ENCODE measurements at places on chromosomes 5 and 9.
A peak's percentile ranks its signal among the peaks of the same experiment; 100 is the strongest.

- no peak for DNase-seq
These were observed 49.7 kb downstream of the PTBP3 start for GRCh38 chr9:112283582-112284253.

DNA sequence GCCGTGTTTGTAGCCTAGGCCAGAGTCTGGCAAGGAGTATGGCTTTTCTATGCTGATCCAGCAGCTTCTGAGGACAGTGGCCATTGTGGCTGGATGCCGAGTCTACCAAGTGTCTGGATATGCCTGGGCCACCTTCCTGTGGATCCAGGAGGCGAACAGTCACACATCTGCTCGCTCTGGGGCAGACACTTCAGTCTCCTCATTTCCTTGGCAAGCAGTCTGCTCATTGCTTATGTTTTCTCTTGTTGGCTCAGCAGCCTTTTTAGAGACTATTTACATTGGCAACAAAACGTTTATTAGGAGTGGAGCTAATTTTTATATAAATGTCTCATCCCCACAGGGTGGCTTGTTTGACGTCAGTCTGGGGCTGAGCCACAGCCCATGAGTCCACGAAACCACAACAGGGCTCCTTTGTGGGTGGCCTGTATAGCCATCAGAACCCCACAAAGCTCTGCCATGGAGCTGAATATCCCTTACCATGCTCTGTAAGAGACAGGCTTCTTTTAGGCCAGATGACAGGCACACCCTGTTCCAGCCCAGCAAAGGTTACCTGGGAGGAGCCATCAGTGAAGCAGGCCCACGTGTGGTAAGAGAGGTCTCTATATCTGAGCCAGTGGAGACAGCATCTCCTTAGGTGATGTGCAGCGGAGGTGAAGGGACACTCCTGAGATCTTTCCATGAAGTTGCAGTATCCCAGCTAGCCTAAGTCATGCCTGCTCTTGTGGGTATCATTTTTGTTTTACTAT, 221.7 kb downstream of the DIRAS2 start:
- DNase-seq, result no peak

DNA sequence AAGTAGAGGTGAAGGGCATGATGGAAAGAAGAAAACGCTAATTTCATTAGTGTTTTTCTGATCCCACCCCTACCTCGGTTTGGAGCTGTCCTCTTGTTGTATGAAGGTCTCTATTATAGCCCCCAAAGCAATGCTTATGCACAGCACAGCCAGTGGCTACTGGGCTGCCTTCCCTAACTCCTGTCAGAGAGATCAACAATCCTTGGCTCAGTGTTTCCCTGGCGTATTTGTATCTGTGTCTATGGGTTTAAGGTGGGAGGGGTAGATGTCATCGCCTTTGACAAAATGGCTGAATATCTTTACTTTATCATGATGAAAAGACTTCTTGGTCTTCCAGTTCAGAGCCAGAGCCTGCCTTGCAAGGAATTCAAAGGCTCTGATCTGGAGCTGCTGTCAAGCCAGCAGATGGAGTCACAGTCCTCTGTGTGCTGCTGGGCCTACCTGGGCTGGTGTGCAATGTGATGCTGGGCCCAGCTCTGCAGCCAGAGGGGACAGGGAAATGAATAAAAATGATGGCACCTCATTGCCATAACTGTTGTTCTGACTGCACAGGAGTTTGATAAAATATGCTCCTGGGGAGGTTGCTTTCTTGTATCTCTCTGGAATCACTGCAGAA, 20.1 kb upstream of the HSPA9 start:
- DNase-seq, result no peak

GRCh38 chr5:169814522-169814921, 165.8 kb downstream of the INSYN2B start:
- no peak for DNase-seq

- peak; percentile 92 for DNase-seq
These were observed 41.6 kb upstream of the ZNF300 start for GRCh38 chr5:150946351-150946905.

DNA sequence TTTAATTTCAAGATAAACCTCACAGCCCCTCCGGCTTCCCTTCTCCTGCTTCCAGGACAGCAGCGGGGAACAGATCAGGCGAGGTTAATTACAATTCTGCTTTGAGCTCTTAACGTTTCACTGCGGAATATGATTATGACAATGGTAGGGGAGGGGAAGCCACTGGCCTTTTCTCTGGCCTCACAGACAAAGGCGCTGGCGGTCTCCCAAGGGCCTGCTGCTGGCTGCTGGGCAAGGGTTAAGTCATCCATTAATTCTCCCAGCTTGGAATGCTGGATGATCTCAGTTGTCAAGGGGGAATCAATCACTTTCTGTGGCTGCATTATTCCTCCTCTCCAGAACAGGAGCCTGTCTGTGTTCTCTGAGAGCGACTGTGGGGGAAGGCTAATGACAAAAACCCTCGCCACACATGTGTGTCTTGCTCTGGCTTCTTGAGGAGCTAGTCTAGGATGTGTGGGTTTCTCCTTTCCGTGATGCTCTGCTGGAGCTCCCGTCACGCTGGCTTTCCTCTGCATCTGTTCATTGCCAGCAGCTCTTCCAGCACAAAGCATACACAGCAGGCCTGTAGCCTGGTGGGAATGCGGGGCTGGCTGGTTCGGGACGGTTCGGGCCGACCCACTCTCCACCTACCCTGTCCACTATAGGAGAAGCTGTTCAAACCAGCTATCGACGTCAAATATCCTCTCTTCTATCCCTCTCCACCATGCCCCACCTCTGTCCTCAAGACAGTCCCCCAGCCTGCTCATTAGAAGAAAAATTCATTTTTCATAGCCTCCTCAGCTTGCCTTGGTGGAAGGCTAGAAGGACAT, 82.8 kb downstream of the DCP2 start:
- DNase-seq, result peak; percentile 50

- DNase-seq, result peak; percentile 91
These were observed 613 bp upstream of the TMEM267 start for GRCh38 chr5:43484106-43484849.

- no peak for DNase-seq
These were observed 26.7 kb downstream of the PWWP2A start for GRCh38 chr5:160092514-160092913.

GRCh38 chr5:139294374-139295165, 1.0 kb downstream of the MATR3 start:
- DNase-seq, result peak; percentile 87

DNA sequence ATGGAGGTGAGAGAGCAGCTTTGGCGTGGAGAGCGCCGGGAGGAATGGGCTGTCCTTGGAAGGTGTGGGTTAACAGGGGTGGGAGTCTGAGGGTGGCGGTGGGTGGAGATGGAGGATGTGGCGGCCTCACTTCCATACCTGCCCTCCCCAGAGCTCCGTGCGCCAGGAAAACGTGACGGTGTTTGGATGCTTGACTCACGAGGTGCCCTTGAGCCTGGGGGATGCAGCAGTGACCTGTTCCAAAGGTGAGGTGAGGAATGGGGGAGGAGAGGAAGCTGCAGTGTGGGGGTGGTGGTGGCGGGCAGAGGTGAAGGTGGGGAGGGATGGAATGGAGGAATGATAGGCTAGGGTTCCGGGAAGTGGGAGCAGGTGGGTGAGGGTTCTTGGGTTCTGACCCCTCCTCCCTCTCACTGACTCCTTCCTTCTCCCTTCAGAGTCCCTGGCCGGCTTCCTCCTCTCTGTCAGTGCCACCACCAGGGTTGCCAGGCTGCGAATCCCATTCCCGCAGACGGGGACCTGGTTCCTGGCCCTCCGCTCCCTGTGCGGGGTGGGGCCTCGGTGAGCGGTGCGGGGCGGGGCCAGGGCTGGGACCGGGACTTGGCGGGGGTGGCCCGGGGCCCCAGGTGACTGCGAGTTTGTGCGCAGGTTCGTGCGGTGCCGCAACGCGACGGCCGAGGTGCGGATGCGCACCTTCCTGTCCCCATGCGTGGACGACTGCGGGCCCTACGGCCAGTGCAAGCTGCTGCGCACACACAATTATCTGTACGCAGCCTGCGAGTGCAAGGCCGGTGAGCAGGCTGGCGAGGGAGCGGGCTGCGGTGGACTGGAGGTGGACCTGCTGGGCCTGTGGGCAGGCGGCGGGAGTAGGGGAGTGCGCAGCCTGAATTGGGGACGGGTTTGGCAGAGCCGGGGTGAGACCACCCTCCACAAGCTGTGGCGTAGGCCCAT, 17.1 kb downstream of the TMEM8B start:
- no peak for DNase-seq

DNA sequence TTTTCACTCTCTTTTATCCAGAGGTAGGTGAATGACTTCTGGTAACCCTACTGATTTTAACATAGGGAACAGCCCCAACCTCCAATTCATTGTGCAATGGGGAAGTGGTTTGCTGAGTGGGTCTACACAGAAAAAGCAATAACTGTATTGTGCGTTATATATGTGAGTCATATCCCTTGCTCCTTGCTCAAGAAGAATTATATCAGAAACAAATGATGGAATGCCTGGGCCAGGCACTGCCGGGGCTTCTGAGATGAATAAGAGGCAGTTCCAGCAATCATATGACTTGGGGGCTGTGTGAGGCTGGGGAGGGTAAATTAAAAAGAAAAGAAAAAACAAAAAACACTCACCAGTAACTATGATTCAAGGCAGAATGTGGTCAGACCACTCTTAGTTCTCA, 79.2 kb upstream of the ABCA1 start:
- DNase-seq, result peak; percentile 17

GRCh38 chr9:4865681-4866080, 72.9 kb downstream of the RCL1 start:
- DNase-seq, result no peak

- no peak for DNase-seq
These were observed 168.4 kb downstream of the TTLL11 start for GRCh38 chr9:121924700-121925099.

DNA sequence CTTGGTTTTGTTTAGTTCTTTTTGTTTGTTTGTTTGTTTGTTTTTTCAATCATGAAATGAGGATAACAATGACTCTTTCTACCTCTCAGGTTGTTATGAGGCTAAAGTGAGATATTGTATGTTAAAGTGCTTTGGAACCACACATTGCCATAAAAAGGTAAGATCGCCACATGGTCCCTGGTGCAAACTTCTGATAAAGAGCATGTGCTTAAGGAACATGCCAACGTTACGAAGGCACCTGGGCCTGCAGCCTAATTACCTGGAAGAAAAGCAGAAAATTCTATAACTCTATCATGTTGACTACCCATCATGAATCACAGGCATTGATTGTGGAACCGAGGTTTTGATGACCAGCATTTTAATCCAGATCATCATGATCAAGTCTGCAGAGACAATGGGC, 151.8 kb downstream of the DROSHA start:
- DNase-seq, result no peak

DNA sequence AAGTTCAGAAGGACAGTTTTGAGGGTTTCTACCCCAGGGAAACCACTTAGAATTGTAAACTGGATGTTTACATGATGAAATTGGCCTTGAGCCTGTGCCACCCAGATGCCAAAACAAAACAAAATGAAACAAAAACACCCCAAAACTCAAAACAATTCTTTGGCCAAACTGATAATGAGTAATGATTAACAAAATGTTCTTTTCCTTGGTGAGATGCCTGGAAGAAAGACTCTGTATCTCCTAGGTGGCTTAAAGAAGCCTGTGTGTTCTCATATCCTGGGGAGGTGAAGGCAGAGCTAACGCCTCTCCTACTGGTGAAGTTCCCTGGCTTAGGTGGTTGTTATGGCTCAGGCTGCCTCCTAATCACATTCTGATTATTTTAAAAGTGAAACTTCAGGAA, 120.5 kb downstream of the NPR3 start:
- DNase-seq, result no peak

DNA sequence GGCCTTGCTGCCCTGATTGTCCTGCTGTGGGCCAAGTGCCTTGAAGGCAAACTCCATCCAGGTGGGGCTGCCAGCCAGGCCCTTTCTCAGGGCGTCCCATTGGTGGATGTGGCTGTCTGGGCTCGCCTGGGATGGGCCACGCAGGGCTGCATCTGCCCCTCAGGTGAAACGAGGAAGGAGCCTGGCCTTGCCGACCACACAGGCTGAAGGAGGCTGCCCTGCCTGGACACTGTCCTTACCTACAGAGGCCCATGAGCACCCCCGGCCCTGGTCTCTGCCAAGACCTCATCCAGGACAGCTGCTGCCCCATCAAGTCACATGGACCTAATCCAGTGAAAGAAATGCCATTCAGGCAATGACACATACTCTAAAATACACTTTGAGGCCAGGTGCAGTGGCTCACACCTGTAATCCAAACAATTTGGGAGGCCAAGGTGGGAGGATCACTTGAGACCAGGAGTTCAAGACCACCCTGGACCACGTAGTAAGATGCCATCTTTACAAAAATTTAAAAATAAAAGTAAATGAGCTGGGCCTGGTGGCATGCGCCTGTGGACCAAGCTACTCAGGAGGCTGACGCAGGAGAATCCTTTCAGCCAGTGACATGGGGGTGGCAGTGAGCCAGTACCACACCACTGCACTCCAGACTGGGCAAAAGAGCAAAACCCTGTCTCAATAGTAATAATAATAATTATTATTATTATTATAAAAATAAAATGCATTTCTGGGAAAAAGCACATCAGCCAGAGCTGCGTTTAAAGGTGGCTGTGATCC, 33.9 kb downstream of the PNPLA7 start:
- no peak for DNase-seq

Data from psoas muscle (tissue), 8 donors.